ENCODE measurements at places on chromosomes 12 and 14.

DNA sequence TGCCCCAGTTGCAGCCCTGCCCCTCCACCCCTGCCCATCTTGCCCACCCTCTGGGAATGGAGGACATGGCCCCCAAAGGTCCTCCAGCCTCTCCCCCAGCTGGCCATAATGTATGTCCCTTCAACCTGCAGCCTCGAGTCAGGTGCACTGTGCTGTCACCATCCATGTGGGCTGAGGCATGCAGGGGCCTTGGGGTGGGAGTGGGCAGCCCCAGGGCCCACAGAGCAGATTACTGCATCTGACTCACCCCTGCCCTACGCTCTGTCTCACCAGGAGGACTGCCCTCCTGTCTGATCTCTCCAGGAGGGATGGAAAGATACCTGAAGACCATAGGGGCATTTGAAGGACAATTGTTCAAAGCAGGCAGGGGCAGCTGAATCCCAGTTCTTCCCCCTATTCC, 13.3 kb downstream of the SYNDIG1L start:
- DNase-seq = no peak

DNA sequence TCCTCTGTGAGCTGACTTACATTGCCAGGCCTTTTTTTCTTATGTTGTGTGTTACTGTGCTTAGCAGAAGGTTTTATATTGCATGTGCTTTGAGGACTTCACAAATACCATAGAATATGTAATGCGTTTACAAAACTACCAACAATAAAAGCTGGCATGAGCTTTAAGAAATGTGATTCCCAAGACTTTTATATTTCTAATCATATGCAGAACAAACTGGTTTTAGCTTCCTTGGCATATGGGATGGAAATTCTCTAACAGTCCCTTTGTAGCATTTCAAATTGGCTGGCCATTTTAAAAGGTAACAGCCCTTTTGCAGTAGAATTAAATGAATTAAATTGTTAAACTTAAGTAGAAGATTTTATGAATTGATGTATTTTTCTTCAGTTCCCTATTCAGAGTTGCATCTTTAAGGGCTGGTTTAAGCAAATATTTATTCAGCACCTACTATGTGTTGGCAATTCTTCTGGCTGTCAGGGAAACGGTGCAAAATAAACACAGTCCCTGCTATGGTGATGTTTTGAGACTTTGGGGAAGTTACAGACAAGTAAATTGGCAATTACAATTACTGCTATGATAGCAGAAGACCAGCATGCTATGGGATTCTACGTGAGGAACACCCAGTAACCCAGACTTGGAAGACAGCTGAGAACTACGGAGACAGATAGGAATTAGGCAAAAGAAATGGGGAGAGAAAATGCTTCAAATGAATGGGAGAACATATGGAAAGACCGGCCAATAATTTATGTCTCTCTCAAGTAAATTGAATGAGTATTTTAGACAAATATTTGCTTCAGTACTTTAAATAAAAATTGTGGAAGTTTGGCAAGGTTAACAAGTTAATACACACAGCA, 446.4 kb downstream of the EGLN3 start:
- no peak for DNase-seq

GRCh38 chr12:966724-967123, 17.2 kb upstream of the RAD52 start:
- no peak for DNase-seq

DNA sequence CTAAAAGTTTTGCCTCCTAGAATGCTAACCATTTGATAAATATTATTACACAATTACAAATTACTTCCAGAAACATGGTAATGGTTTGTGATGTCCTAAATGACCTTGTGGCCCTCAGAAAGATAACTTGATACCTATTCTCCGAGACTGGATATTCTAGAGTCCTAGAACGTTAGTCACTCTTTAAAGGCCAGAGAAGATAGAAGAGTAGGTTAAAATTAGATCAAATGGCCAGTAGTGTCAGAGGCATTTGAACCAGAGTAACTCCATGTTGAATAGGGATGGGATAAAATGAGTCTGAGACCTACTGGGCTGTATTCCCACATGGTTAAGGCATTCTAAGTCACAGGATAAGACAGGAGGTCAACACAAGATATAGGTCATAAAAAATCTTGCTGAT, 96.6 kb upstream of the ADAMTS20 start:
- DNase-seq = no peak
